Neural progenitor cell (in vitro differentiated cells): ENCODE measurements at places on chromosomes 3 and 15. TPM values are rescaled to one million over a fixed set of nuclear protein-coding genes. Genes with fewer than 3 reads are reported as not detected.

Gene CNTN3
- total RNA-seq, result 0.21 and 0.40 TPM in 2 replicates

DNA sequence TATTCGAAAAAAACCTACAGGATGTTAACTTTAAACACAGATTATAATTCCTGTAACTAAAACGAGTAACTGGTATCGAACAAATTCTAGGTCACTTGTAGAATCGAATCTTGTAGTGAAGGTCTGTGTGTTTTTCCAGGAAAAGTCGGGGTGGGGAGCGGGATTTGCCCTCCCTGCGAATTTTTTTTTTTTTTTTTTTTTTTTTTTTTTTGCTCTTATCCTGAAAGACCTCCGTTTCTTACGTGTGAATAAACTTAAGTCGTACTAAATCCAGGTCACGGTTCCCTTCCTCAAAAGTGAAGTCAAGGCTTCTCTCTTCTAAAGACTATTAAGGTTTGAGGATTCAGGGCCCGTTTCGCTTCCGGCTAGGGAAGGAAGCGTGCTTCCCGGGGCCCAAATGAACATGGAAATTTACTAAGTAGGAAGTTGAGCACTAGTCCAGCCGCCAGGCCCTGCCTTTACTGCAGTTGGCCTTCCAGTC lies 770 bp downstream of the TBC1D5 start:
- H3K4me1 ChIP-seq, result peaks cover 18% of the 10 kb centered on the region
- H3K27me3 ChIP-seq, result no peaks in the 10 kb centered on the region
- DNase-seq, result no peak
- peak overlapping the region; percentile 98 for H3K27ac ChIP-seq
- H3K4me3 ChIP-seq, result peak overlapping the region; percentile 62

DNA sequence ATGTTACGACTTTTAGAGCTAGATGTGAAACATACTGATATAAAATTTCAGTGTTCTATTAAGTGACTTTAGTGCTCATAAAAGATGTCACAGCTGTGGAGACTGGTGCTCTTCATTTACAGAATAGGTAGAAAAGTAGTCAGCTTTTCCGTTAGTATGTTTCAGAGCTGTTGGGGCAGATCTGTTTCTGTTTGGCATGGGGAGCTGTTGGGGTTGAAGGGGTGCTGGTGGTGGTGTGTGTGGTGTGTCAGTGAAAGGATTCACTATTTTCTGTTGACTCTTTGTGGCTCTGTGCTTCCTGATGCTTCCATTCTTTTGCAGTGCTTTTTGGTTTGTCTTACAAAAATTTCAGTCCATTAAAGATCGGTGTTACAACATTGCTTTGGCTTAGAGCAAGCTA lies 3.2 kb downstream of the UBE2E2 start:
- no peak overlapping the region for H3K4me3 ChIP-seq
- DNase-seq, result no peak
- peaks cover 13% of the 10 kb centered on the region for H3K27me3 ChIP-seq
- no peak overlapping the region for H3K27ac ChIP-seq
- no peaks in the 10 kb centered on the region for H3K36me3 ChIP-seq

DNA sequence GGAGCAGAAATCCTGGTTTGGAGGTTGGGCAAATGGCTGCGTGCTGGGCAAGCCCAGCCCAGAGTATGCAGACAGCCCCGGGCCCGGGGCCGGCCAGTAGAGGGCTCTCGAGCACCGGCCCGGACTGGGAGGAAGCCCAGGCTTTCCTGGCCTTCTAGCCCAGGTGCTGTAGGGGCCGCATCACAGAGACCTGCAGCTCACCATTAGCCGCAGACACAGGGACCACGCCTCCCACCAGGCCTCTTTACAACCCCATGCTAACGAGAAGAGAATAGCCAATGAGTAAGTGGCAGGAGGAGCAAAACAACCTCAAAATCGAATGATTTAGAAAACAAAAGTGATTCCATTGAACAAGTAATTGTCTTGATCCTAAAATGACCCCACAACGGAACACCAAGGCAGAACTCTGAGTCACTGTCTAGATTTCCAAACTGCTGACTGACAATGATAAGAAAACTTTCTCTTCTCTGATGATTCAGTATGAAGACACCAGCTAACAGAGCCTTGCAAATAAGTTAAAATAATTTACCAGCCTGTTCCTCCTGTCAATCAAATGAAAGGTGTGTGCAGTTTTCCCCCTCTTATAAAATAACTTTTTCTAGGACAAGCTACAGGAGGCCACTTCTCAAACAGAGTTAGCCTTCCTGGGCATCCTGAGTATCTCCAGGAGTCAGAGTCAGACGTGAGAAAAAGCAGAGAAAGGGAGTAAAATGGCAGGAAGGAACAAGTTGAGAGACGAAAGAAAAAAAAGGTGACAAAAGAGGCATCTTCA lies 102.2 kb downstream of the DGKG start:
- H3K27me3 ChIP-seq, result peaks cover 12% of the 10 kb centered on the region
- DNase-seq, result peak; percentile 91
- no peak overlapping the region for H3K4me3 ChIP-seq

DNA sequence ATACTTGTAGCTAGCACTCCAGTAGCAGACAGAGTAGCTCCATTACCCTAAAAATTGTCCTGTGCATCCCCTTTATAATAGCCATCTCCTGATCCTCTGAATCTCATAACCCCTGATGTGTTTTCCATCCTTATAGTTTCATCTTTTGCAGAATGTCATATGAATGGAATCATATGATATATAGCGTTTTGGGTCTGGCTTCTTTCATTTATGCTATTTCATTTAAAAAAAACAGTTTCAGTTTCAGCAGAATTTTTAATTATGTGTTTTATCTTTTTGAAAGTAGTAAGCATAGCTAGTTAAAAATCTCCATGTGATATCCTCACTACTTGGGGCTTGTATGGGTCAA lies 132.7 kb downstream of the KLF13 start:
- no peak for DNase-seq
- no peaks in the 10 kb centered on the region for H3K36me3 ChIP-seq
- no peak overlapping the region for H3K27ac ChIP-seq
- peaks cover 9% of the 10 kb centered on the region for H3K4me1 ChIP-seq
- H3K27me3 ChIP-seq, result no peaks in the 10 kb centered on the region
- no peak overlapping the region for H3K4me3 ChIP-seq
